ENCODE measurements at places on chromosomes 6 and 20.

DNA sequence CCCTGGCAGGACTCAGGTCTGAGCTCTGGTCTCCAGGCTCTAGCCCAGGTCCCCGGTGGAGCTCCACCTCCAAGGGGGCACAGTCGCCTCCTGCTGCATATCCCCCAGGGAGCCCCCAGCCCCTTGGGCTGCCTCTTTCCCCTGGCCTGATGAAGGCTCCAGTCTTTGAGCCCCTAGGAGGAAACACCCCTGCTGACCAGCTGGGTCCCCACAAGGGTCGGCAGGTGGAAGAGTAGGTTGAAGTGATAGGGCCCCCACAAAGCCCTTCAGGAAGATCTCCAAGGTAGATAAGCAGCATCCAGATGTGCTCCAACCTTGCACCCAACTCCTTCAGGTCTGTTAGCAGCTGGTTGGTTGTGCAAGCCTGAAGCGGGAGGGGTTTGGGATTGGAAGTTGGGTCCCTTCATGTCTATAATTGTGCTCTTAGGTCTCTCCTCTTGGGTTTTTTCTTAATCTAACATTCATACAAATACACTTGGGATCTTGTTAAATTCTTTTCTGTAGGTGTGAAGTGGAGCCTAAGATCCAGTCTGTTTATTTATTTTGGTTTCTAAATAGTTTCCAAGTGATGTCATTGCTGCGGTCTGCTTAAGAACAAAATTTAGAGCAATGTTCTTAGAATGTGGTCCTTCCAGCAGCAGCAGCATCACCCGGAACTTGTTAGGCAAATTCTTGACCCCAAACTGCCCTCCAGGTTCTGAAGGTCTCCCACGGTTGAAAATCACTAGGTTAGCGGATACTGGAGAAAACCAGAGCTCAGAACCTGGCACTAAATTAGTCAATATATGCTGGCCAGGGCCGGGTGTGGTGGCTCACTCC lies 5.1 kb downstream of the UBE2C start:
- DNase-seq = no peak

DNA sequence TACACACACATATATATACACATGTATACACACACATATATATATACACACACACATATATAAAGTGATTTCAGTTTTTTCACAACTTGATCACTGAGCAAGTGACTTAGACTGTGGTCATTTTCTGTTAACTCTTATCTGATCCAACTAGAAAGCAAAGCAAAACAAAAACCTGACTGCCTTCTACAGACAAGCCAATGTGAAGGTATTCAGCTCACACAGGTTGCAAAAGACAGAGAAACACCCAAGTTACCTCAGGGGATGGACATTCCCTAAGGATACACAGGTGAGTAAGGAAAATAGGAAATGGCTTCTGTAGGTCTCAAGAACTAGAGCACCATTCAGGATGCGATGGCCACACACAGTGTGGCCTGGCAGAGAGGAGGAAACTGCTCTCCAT lies 58.4 kb upstream of the IER3 start:
- DNase-seq = no peak

GRCh38 chr6:109486068-109486467 lies 3.0 kb upstream of the ZBTB24 start:
- no peak for DNase-seq

DNA sequence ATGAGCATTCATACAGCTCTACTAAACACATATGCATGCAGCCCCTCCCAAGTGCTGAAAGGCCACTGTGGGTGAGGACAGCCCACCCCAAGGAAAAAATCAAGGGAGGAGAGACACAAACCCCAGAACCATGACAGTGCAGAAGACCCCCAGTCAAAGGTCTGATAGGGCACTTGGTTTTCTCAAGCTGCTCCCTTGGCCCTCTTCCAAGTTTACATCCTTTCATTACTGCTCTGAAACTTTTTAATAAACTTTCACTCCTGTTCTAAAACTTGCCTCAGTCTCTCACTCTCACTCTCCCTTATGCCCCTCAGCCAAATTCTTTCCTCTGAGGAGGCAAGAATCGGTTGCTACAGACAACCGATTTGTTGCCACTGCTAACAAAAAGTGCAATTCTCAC lies 24.9 kb downstream of the IPCEF1 start:
- no peak for DNase-seq

- DNase-seq = no peak
These were observed 69.6 kb upstream of the CCDC167 start for GRCh38 chr6:37569317-37569716.

GRCh38 chr6:39432330-39433025 lies 110.0 kb upstream of the KCNK16 start:
- DNase-seq = no peak

DNA sequence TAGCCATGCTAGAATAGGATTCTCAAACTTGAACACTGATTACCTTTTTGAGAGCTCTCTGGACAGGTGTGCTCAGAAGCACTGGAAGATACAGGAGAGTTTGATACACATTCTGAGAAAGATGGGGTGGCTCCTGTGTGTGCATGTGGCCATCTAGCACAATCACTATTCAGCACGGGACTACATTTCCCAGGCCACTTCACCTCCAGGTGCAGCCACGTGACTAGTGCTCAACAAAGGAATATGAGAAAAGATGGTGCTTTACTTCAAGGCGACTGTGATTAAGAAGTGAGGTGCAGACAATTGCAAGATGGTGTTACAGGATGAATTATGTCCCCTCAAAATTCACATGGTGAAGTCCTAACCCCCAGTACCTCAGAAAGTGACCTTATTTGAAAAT lies 103.8 kb downstream of the BACH2 start:
- no peak for DNase-seq

Measured in COLO829 (cell line).